ENCODE measurements at places on chromosomes 7 and 10.

- DNase-seq, result peak; percentile 29
Observed at GRCh38 chr10:29861811-29862505, 197.4 kb downstream of the JCAD start.

DNA sequence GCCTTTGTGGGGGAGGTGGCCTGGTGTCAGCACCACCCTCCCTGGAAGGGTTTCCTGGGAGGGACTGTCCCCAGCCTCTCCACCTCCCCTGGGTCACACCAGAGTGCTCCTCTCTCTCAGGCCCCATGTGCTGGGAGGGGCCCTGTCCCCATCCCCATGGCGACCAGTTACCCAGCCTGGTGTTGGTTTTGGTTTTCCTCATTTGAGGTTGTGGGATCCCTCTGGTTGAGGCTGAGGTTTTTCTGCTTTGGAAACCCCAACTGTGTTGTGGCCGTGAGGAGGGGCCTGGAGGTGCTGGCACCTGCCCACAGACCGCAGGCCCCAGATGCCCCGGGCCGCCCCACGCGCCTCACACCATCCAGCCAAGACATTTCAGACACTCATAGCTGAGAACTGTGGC is 106.3 kb downstream of the GRK5 start:
- DNase-seq, result no peak

- DNase-seq, result no peak
Observed at GRCh38 chr7:27920281-27920946, 180.5 kb downstream of the TAX1BP1 start.

- DNase-seq, result no peak
Observed at GRCh38 chr10:7667262-7668141, 736 bp upstream of the ITIH5 start.

DNA sequence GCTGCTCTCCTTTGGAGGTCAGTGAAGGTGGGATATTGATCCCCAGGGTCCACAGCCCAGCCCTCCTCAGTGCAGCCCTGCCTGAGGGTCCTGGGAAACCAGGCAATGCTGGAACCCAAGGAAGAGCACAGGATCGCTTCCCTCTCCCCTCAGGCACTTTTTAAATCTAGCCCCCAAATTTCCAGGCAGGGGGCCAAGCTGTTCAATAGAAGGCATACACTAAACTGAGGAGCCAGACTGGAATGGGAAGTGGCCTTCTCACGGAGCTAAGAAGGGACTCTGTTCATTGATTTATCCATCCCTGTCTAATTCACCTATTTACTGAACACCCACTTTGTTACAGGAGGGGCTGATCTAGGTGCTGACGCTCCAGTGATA is 60.3 kb downstream of the GLI3 start:
- no peak for DNase-seq

GRCh38 chr10:36720895-36721294 is 404.5 kb upstream of the ANKRD30A start:
- DNase-seq, result no peak
